Stimulated activated CD4-positive, alpha-beta T cell treated with anti-CD3 and anti-CD28 coated beads, TNF-alpha, amount 100 ng/mL, for 1 hour (primary cell): ENCODE measurements at places on chromosomes 4 and X.

DNA sequence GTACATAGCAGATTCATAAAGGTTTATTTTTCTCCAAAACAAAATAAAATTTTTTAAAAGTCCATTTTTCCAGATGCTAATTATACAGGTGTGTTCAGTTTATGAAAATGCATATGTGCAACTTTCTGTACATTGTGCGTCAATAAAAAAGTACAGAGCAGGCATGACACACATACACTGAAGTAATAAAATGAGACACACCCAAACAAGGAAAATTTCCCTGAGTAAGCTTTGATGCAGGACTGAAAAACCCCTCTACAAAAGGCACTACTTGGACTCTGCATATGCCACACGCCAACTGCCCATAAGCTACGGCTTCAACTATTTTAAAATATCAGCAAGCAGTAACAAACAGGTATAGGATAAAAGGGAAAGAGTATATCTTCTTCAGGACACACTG, 13.8 kb downstream of the ARAP2 start:
- no peak for DNase-seq

DNA sequence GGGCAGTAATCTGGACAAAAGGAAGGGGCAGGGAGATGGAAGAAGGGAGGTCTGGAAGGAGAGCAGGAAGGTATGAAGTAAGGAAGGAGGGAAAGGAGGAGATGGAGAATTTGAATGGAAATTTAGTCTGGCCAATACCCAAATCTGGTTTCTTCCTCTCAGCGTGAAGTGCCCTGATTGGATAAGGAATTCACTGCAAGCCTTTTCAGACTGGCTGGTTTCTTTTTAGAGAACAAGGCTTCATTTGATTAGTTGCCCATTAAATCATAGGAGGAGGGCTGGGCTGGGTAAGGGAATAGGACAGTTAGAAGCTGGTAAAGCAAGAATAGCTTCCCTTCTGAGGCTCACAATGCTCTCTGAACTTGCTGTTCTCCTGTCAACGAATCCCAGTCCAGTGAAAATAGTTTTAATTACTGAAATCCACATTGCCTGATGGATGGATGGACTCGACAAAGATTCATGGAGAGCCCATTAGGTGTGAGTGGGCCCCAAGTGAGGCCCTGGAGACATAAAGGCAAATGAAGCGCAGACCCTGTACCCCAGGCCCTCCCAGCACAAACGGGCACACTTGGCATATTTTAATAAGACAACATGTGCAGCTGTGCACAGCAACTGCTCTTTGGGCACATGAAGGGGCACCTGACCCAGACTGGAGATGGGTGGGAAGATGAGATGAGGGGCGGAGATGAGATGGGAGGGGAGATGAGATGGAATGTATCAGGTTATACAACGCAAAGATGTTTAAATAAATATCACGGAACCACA, 347.1 kb upstream of the GATB start:
- no peak for DNase-seq

DNA sequence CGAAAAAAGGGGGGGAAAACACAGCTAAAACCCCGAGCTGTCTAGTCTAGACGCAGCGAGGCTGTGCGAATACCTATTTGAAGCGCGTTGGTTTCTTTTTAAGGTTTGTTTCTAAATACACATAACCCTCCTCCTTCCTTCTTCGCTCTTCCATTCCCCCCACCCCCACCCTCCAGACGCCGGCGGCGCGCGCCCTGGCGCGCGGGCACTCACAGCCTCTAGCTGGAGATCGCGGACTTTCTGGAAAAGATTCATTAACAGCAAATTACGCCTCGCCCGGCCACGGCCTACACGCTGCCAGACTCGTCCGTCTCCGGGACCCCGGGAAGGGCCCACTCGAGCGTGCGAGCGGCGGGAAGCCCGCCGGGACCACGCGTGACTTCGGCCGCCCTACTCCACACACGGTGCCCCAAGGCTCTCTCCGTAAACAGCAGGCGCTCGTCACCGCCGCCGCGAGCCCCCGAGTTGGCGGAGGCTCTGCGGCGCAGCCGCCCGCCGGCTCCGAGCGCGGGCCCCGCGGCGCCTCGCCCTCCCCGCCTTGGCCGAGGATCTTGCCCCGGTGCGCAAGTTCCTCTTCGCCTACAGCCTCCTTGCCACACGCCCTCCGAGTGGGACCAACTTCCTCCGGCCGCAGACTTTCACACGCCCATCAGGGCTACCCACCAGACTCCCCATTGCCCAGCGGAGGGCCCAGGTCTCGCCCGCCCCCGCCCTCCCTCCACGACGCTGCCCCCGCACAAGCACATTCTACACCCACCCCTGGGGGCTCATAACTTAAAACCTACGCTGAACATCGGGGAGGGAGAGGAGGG, 2.0 kb downstream of the BCOR start:
- no peak for DNase-seq

GRCh38 chr4:80265571-80266252, 752 bp upstream of the FGF5 start:
- DNase-seq, result no peak

DNA sequence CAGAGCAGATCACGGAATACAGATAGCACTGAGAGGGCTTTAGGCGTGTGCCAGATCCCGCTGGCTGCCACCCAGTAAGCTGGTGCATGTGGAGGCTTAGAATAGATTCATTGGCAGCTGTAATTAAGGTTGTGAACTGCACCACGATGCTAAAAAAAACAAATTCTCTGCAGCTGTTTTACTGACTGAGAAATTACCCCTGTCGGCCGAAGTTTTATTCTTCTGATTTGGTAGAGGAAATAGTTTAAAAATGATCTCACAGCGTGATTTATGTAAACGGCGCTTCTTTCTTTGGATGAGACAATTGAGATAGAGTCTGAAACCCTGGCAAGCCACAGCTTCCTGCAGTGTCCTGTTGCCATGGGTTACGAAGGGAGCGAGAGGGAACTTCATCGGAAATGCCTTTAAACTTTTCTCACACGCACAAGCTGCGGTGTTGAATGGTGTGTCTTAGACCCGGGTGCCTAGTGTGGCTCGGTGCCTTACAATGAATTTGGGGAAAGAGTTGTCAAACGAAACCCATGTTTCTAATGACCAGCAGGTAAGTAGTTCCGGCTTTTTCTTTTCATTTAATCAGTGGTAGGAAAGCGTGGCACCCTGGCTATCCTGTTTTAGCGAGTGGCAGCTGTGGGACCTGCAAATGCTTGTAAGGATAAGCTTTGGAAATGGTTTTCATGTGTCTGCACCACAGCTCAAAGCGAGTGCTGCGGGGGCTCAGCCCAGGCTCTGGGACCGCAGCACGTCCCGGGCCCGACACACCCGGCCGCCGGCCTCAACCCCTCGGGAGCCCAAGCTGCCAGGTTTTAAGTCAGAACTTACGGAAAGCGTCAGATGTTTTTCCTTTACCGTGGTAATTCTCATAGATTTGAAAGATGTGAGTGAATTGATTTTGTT, 71.7 kb upstream of the HGFAC start:
- DNase-seq, result no peak

DNA sequence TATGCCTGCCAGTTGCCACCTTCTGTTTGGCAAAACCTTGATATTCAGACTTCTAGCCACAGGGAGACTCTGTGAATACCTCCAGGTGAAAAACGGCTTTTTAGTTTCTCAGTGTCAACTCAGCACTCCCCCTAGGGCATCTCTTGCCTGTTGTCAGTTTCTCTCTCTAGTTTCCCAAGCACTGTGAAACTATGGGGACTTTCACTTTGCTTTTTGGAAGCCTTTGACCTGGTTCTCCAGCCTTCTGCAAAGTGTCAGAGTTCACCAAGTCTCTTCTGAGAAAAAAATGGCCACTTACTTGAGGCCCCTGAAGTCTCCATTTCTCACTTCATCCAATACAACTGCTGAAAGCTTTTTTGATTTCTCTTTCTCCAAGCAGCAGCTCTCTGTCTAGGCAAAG, 521.5 kb downstream of the INPP4B start:
- no peak for DNase-seq

DNA sequence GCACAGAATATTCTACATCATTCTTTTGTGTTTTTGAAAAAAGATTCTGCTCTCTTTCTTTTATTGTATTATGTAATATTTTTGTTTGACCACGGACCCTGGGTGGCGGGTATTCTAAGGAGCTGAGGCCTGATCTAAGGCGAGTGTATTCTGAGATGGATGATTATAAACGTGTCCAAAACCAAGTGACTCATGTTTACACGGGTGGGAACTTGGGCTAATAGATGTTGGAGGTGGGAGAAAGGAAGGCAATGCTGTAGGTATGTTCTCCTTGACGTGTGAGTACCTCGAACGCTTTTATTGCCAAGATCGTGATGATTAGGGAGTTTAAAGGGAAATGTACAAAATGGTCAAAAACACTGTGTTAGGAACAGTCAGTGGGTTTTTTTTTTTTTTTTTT, 188.9 kb upstream of the FAT1 start:
- no peak for DNase-seq

DNA sequence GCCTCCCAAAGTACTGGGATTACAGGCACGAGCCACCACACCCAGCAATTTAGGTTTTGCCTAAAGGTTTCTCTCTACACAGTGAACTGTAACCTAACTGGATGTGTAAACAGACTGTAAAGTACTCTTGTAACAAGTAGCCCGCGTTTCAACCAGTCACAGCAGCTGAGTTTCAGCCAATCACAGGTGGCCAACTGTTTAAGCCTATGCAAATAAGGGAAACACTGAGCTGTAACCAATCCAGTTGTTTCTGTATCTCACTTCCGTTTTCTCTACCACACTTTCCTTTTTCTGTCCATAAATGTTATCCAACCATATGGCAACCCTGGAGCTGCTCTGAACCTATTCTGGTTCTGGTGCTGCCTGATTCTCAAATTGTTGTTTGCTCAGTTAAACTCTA, 59.9 kb downstream of the DIPK2B start:
- DNase-seq, result no peak

DNA sequence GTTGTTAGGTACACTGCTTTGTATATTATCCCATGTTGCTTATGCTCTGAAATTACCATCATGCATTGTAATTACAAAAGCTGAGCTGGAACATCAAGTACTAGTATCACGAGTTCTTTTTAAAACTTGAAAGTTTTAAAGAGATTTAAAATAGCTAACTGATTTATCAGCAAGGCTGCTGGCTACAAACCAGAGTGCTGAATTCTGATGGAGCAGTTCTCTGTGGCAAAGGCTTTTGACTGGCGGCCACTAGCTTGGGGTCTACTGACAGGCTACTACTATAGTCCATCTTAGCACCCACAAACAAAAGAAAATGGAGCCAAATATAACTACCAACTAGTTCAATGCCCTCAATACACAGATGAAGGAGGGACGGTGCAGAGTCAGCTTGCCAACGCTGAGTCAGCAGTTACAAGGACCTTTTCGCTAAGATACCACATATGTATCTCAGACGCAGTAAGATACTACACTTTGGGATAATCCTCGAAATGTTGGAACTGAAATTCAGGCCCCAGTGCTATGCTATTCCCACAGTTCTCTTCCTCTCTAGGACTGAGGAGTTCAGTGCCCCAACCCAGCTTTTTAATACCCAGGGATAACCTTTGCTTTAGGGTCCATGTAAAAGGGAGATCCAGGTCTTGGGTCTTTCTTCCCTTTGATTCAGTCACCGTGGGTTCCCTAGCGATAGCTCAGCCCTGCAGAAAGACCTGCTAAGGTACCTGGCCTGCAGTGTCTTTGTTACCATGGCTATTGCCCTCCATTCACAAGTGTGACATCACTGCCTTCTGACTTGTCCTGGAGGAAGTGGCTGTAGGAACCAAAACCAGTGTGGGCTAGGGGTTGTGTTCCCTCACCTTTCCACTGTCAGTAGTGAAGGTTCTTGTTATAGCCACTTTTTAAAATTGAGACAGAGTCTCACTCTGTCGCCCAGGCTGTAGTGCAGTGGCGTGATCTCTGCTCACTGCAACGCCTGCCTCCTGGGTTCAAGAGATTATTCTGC, 22.8 kb downstream of the MFAP3L start:
- DNase-seq, result no peak

- no peak for DNase-seq
Measured at GRCh38 chrX:20212486-20213089, 54.1 kb downstream of the RPS6KA3 start.

- no peak for DNase-seq
Measured at GRCh38 chr4:31007858-31008257, 287.7 kb downstream of the PCDH7 start.

- DNase-seq, result no peak
Measured at GRCh38 chrX:89053223-89053622, 306.2 kb downstream of the CPXCR1 start.

- no peak for DNase-seq
Measured at GRCh38 chr4:100707786-100708185, 190.0 kb upstream of the EMCN start.

DNA sequence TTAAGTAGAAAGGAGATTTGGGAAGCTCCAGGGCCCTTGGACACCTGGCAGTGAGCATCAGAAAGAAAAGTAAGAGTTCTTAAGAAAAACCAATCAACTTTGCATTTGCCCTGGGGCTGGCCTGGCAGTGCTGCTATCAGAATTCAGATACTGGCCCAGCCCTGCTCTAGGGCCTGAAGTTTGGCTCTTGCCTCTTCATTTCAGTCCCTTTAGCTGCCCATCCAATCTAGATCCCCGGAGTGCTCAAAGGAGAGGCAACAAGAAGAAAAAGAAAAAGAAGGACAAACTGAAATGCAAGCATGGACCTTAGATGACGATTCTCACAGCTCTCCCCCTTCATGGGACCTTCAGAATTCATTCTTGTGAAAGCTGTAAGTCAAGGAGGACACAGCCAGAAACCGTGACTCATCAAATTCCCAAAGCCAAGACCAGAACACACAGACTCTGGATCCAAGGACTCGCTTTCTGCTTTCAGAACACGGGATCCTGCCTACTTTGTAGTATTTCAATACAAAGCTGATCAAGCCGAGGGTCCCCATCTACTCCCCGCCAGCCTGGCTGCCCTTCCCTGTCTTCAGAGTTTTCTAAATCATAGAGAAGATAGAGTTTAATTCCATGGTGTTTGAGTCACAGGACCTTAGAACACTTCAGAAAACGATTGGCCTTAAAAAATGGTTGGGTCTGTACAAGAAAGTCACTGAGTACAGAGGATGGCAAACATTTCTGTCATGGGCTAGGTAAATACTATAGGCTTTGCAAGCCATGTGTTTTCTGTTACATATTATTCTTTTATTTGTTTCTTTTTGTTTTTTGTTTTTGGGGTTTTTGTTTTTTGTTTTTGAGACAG, 103.7 kb downstream of the RBM47 start:
- no peak for DNase-seq

GRCh38 chrX:133444952-133445831, 29.9 kb upstream of the GPC4 start:
- DNase-seq, result no peak

DNA sequence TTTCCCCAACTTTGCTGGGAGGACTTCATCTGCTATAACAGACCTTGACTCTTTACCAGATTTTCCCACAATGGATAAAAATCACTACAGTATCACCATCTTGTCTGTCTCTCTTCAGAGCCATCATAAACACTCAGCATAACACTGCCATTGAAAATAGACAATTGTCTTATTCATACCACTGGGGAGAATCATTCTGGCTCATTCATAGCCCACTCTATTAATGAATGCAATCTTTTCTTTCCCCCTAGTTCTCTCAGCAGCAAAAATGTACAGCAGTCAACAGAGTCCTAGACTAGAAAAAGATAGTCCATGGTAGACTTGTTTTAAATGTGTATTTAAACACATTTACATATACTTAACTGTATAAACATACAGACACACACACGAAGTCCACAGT, 19.2 kb downstream of the SLC9A7 start:
- DNase-seq, result no peak

- DNase-seq, result no peak
Measured at GRCh38 chr4:48483777-48484493, 792 bp downstream of the SLC10A4 start.

GRCh38 chr4:121784401-121784800, 16.7 kb upstream of the EXOSC9 start:
- DNase-seq, result no peak

GRCh38 chrX:35819241-35819640, 21.1 kb downstream of the MAGEB16 start:
- DNase-seq, result no peak

- DNase-seq, result no peak
Measured at GRCh38 chr4:27429364-27429871, 568.8 kb downstream of the STIM2 start.
